ENCODE measurements at places on chromosomes 3 and 15.

DNA sequence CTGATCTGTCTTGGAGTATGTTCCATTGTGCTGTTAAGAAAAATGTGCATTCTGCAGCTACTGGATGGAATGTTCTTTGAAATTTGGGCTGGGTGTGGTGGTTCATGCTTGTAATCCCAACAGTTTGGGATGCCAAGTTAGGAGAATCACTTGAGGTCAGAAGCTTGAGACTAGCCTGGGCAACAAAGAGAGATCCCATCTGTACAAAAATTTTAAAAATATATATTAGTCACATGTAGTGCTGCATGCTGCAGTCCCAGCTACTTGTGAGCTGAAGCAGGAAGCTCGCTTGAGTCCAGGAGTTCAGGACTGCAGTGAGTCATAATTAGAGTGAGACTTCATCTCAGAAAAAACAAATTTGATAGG is 62.8 kb upstream of the PLSCR4 start:
- DNase-seq = no peak

- no peak for DNase-seq
Observed at GRCh38 chr15:73212424-73212823, 156.3 kb downstream of the HCN4 start.

DNA sequence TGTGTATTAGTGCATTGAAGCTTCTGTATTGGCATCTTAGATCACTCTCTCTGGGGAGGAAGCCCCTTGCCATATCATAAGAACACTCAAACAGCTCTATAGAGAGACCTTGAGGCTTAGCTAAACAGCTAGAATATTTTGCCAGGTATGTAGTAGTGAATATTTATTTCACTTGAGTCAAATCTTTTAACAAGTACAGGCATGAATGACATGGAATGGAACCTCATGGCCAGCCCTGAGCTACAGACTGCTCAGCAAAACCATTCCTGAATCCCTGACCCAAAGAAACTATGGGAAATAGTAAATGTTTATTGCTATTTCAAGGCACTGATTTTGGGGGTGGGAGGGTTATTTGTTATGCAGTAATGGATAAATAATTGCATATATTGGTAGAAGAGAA is 604.8 kb downstream of the MECOM start:
- no peak for DNase-seq

GRCh38 chr15:94023531-94023930 is 207.8 kb upstream of the MCTP2 start:
- DNase-seq = no peak

DNA sequence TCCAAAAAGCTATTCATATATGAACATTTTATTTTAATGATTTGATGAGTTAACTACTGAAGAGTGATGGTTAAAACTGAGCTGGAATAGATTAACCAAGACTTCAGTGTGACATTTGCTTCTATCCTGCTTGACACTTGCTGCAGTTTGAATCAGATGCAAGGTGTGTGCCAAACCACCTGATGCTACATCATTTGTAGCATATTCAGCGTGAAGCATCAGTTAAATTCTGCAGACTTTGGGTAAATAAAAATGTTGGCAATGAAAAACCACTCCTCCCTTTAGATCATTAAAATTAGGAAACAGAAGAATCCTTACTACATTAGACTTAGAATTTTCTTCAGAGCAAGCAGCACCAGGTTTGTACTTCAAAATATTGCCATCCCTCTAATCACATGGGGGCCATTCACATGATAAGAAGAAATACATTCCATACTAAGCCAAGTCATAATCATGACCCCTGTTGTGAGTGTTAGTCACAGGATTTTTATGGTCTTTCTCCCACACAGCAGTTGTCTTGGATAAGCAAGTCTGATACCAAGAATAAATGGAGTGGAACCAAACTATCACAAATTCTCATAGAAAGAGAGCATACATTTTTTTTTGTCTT is 160.7 kb upstream of the TNIK start:
- no peak for DNase-seq

DNA sequence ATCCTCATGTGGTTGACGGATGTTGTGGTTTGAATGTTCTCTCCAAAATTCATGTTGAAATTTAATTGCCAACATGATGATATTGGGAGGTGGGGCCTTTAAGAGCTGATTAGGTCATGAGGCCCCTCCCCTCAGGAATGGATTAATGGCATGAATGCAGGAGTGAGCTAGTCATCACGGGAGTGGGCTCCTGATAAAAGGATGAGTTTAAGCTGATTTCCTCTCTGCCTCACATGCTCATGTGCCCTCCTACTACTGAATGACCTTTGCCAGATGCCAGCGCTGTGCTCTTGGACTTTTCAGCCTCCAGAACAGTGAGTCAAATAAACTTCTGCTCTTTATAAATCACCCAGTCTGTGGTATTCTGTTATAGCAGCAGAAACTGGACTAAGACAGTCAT is 111.2 kb downstream of the MYO5A start:
- no peak for DNase-seq

DNA sequence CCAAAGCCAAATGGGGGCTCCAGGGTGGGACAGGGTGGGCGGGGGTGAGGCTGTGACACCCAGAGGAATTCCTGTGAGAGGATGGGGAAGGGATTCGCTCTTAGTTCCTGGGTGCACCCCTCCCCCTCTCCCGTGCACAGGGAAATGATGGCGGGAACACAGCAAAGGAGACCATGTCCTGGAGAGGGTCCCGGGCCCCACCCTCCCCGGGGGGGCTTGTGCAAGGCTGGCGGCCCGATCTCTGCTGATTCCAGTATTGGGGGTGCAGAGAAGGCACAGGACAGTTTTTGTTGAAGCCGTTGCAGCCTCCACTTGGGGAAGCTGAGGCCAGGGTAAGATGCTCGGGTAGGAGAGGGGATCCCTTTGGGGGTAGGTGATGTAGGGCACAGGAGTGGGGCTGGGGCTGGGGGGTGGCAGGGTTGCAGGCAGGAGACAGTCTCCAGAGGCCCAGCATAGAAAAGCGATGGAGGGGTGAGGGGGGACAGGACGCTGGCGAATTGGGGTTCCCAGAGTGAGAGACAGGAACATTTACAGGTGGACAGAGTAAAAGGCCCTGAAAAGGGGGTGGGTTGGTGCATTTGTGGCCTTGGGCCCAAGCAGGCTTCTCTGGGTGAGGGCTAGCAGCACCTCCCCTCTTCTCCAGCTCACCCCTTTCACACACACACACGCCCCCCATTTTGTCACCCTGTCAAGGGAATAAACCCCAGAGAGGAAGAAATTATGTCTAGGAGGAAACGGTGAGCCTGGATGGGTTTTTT is 38.5 kb downstream of the HMCES start:
- DNase-seq = no peak

DNA sequence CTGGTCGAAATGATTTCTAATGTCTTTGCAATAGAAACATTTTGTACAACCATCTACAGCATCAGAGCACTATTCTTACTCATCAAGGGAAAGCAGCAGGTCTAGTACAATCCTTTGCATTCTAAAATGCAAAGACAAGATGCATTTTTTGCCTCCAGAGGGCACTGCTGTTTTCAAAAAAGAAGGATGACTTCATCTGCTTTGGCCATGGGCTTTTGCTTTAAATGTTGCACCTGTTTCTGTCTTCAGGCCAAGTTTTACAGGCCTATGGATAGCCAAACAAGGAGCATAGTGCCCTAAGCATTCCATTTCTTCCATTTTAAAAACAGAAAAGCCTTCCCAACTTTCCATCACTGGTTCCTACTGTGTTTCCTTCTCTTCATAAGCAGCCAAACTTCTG is 3.4 kb downstream of the PARP9 start:
- DNase-seq = peak; percentile 55

DNA sequence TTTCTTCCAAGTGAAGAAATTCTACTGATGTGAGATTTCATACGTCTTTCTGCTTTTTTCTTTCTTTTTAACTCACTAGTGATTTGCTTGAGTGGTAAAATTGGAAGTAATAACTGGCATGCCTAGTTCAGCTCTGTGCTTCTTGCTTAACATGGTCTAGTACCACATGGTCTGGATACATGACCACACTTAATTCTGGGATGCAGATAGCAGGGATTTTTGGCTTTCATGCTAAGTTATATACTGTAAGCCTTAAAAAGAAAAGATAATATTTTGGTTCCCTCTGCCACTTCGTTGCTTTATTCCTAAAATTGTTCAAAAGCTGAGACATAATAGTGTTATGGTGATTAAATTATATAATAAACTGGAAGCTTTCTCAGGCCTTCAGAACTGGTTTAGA is 174.3 kb downstream of the OXSM start:
- DNase-seq = no peak

- DNase-seq = no peak
Observed at GRCh38 chr3:146834917-146835316, 229.8 kb upstream of the PLSCR5 start.

DNA sequence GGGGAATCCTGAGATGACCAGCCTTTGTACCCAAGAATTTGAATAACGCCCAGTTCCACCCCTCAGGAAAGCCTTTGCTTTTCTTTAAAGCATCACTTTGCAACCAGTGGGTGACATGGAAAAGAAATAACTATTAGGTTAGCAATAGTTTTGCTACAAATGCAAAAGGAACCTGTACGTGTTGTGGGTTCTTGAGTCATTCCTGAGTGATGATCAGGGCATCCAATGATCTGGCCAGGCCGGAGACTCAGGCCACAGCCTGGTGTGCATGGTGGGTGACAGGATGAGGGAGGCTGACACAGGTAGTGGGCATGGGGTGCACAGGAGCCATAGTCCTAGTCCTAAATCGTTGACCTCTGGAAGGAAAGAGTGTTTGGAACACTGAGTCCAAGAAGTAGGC is 321.4 kb upstream of the IL12A start:
- no peak for DNase-seq

DNA sequence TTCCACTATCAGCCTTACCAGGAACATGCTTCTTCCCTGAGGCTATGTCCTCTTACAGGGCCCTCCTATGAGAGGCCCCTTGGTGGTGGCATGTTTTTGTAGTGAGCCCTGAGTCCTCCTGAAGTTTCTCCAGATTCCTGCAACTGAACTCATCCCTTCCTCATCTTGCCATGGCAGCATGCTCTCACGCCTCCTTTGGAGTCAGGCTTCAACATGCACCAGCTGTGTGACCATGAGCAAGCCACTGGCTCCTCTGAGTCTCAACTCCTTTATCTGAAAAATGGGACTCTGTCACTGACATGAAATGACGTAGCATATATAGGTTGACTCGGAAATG is 216.3 kb upstream of the TLE3 start:
- no peak for DNase-seq

DNA sequence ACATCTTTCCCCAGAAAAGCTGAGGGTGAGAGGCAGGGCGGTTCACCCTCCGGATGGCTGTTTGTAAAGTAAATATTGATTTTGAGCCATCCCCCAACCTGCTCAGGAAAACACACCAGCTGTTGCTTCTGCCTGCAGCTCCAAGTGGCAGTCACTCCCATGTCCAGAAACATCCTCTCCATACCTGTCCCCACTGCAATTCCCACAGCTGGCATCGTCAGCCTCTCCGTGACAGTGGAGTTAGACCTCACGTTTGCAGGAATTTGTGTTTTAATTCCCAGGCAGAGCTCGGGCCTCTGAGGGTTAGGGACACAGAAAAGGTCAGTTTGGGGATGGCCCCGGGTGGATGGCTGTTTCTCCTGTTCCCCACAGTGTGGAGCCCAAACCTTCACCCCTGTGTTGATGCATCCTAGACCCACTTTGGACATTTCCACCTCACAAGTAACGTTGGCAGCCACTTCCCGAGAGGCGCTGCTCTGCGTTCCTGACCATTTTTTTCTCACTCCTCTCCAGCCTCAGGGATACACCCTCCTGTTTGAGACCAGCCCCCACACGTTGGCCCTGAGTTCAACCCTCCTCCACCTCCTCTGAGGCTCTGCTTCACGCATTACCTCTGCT is 11.8 kb upstream of the FAM174B start:
- DNase-seq = no peak

DNA sequence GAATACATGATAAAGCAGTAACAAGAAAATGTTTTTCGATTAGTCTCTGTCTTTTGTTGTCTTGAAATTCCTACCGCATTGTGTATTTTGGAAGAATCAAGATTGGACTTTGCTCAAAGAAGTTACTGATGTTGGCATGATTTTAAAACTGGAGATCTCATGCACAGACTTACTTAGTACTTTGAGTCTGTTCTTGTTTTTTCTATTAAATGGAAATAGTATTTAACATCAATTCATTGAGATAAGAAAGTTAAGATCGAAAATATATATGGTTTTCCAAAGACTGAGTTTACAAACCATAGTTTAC is 2.6 kb downstream of the ABHD10 start:
- no peak for DNase-seq

DNA sequence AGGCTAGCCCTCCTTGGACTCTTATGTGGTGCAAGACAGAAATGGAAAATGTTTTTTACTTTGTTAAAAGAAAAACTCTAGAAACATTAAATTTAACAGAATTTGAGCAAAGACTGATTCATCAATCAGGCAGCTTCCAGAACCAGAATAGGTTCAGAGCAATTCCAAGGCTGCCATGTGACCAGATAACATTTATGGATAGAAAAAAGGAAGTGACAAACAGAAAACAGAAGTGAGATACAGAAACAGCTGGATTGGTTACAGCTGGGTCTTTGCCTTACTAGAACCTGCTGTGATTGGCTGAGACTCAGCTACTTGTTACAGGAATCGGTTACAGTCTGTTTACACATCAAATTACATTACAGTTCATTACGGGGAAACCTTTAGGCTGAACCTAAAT is 22.5 kb upstream of the OTOL1 start:
- DNase-seq = no peak

DNA sequence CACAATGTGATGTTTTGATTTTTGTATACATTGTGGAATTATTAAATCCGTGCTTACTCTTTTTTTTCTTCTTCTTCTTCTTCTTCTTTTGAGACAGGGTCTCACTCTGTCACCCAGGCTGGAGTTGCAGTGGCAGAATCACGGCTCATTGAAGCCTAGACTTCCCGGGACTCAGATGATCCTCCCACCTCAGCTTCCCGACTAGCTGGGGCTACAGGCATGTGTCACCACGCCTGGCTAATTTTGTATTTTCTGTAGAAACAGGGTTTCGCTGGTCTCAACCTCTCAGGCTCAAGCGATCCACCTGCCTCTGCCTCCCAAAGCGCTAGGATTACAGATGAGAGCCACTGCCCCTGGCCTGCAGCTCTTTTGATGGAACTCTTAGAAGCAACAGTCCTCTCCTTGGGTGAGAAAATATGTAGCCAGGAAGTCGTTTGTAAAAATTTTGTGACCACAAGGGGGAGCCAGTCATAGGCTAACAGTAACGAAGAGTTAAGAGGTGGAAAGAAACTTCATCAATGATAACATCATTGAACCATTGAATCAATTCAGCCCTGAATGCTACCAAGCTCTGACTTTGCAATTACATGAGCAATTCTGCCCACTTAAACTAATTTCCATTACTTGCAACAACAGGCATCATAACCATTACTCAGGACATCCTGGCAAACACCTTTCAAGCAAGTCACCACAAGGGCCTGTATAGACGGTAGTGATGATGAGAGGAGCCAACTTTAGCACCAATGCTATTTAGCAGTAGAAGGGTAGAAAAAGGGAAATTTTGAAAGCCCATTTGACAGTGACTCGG is 16.7 kb upstream of the CMTM7 start:
- DNase-seq = peak; percentile 63

DNA sequence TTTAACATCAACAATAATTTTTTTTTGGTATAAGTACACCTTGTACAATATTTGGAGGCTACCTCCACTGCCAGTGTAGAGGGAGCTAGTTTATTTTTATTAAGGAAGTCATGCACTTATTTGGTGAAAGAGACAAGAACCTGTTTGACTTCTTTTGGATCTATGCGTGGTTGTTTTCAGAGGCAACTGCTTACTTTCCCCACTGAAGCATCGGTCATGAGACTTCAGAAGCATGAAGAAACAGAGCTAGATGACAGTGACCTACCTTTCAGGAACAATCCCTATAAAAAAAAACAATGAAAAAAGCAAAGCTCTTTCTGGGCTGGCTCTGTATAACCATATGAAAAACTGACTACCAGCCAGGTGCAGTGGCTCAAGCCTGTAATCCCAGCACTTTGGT is 20.0 kb upstream of the ZNF148 start:
- no peak for DNase-seq
